ENCODE measurements at places on chromosomes 3 and 15.

DNA sequence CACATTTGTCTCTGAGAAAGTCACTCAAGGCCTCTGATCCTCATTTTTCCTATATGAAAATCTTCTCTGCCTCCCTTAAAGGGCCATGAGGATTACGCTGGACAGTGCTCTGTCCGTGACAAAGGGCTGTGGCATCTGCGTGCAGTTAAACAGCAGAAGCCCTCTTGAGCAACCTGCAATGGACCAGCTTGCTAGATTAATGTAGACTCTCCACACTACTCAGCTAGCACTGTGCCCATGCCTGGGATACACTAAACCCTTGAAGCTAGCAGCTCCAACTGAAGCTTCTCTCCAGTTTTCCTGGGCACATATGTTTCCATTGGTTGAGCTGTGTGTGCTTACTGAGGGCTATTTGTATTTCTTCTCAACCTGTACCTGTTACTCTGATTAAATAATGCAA is 303.8 kb downstream of the RPLP1 start:
- no peak for DNase-seq

GRCh38 chr3:4245671-4246070 is 57.5 kb upstream of the SETMAR start:
- no peak for DNase-seq

GRCh38 chr3:151863611-151864010 is 9.8 kb upstream of the SUCNR1 start:
- DNase-seq, result no peak

DNA sequence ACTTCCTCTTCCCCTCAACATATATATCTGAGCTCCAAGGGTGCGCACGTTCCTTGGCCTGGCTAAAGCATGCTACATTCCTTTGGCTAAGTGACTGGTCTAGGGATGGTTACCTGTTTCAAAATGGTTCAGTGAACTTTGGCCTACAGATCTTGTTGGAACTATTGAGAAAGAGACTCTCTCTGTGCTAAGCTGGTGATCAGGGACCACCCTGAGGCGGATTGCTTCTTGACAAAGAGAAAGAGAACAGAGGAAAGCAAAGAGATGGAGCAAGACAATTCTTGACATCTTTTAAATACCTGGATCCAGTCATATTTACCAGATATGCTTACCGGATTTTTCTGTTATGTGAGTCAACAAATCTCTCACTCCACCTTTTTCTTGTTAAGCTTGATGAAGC is 123.1 kb downstream of the CHST2 start:
- DNase-seq, result no peak

GRCh38 chr15:58355382-58355971 is 76.3 kb upstream of the LIPC start:
- DNase-seq, result no peak

GRCh38 chr3:165696496-165696895 is 140.7 kb downstream of the BCHE start:
- no peak for DNase-seq

- no peak for DNase-seq
Measured at GRCh38 chr3:17372362-17373210, 369.8 kb downstream of the TBC1D5 start.

DNA sequence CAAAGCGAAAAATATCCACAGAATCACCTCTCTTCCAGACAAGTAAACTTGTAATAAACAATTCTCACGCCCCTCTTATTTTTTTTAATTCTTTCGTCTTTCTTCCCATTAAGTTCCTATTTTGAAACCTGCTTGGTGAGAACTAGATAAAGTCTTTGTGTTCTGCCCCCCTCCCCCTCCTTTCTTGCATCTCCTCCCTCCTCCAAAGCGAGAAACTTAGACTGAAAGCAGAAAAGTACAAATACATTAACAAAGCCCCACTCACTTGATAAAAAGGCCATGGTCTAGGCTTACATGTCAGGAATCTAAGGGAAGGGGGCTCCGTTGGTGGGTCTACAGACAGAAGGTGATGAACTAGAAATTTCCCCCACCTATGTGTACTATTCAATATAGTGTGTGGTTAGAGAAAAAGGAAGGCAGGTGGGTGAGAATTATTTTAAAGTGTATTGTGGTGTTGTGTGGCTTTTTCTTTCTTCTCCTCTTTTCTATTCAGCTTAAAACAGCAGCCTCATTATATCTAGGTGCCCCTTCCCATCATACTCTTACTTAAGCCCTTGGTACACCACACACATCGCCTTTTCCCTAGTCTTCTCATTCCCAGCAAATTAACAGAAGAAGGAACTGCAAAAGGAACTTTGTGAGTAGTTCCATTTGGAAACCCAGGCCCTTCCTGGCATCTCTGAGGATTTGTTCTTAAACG is 215.3 kb downstream of the MEIS2 start:
- DNase-seq, result no peak

DNA sequence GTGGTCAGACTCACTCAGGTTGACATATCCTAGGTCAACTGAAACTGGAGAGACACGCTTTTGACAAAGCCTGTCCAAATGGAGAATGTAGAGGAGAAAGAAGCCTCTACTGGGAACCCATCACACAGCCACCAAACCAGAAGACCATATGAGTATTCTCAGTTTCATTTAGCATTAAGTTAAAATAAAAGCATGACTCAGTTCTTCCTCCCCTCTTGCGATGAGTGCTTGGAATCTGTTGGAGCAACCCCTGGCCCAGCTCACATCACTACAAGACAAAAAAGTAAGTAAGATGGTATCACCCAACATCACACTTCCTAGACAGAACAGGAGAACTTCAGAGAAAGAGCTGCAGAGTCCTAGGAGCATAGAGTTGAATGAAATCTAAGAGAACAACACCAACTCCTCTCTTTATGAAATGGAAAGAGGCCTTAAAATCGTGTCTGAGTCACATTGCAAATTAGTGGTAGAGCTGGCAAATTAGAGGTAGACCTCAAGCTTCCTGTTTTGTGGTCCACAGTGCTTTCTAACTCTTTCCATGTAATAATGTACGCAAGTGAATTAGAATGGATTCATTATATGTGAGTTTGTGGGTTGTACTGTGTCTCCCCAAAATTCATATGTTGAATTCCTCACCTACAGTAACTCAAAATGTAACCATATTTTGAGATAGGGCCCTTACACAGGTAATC is 51.2 kb downstream of the FGF12 start:
- no peak for DNase-seq

Data from right lung (tissue), 10 donors.